PC-9 (cell line): ENCODE measurements at places on chromosomes 1 and 21. TPM values are rescaled to one million over a fixed set of nuclear protein-coding genes. Genes with fewer than 3 reads are reported as not detected.

Gene COG2
- total RNA-seq, result 21.5 and 24.3 TPM in 2 replicates

Gene BGLAP
- 2.0 and 2.6 TPM in 2 replicates for total RNA-seq

Gene OPRD1
- not detected in 2 replicates for total RNA-seq

Gene TMPRSS3
- total RNA-seq, result 4.3 and 8.6 TPM in 2 replicates

Gene FCN3
- total RNA-seq, result not detected in 2 replicates

Gene PDZK1
- total RNA-seq, result 2.7 and 3.4 TPM in 2 replicates

Gene EFCAB14
- total RNA-seq, result 71.1 and 95.4 TPM in 2 replicates

Gene LTN1
- total RNA-seq, result 14.9 and 18.7 TPM in 2 replicates

Gene OR2T35
- not detected in 2 replicates for total RNA-seq

Gene CRYAA
- not detected in 2 replicates for total RNA-seq

Gene CD48
- total RNA-seq, result not detected in 2 replicates

Gene RAB3B
- total RNA-seq, result 2.4 and 2.6 TPM in 2 replicates

Gene MEX3A
- 6.6 and 7.2 TPM in 2 replicates for total RNA-seq

Gene LRRC53
- total RNA-seq, result not detected in 2 replicates

Gene KRTAP10-4
- total RNA-seq, result not detected in 2 replicates

Gene TENT5C
- 3.9 and 4.3 TPM in 2 replicates for total RNA-seq
